ENCODE measurements at places on chromosomes 13 and 19. TPM values are rescaled to one million over a fixed set of nuclear protein-coding genes. Genes with fewer than 3 reads are reported as not detected.

DNA sequence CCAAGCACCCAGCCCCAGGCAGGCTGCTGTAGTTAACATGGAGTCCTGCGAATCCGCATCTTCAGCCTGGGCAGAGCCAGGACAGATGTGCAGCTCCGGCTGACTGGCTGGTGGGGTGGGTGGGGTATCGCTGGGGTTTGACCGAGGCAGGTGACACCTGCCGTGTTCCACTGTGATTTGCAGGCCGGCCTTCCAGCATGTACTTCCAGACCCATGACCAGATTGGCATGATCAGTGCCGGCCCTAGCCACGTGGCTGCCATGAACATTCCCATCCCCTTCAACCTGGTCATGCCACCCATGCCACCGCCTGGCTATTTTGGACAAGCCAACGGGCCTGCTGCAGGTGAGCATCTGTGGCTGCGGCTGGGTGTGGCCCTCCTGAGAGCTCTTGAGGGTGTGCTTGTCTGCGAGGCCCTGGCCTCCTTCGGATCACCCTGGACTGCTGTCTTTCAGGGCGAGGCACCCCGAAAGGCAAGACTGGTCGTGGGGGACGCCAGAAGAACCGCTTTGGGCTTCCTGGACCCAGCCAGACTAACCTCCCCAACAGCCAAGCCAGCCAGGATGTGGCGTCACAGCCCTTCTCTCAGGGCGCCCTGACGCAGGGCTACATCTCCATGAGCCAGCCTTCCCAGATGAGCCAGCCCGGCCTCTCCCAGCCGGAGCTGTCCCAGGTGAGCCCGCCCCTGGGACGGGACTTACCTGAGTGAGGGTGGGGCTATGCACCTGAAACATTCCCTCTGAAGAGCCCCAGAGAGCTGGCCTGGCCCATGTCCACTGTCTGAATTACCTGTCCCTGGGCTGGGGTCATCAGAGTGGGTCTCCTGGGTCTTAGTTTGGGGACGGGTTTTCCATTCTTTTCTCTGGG, 30.6 kb downstream of the CERS1 start:
- DNase-seq = no peak

DNA sequence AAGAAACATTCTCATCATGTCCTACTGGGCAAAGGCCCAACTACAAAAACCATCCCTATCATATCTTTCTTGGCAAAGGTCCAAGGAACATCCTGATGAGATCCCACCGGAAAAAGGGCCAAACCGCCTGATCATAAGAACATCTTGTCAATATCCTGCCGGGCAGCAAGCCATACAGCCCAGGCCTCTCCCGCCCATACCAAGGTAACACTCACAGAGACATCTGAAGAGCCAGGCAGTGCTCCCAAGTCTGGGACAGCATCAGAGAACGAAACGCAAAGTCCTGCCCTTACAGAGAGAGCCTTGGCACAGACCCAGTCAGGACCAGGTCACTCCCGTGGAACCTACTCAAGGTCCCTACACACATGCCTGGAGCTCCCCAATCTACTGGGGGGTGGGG, 18.5 kb upstream of the ZNF331 start:
- no peak for DNase-seq

DNA sequence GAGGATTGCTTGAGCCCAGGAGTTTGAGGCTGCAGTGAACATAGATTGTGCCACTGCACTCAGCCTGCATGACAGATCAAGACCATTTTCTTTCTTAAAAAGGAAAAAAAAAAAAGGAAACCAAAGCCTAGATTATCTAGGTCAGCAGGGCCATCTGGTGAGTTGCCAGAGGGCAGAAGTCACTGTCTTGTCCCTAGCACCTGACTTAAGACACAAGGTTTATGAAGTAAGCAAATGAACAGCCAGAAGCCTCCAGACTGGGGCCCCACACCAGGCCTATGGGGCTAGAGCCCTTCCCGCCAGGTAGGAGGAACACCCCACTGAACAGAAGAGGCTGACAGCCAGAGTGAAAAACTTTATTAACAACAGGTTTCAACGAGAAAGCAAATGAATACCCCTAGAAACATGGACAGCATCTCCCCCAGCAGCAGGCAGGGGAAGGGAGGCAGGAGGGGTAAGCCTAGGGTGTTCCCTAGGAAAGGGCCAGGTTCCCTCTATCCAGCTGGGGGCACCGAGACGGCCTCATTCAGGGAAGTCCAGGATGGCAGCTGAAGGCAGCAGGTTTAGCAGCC, 1.2 kb downstream of the WDR83 start:
- DNase-seq = no peak

GRCh38 chr13:111177081-111177711, 62.1 kb downstream of the ARHGEF7 start:
- peak; percentile 64 for DNase-seq

- DNase-seq = no peak
Observed at GRCh38 chr13:75785130-75785529, 149.0 kb downstream of the LMO7 start.

- DNase-seq = peak; percentile 50
Observed at GRCh38 chr13:99307648-99308339, 595 bp upstream of the GPR183 start.

- DNase-seq = no peak
Observed at GRCh38 chr13:95292622-95293021, 8.6 kb downstream of the ABCC4 start.

DNA sequence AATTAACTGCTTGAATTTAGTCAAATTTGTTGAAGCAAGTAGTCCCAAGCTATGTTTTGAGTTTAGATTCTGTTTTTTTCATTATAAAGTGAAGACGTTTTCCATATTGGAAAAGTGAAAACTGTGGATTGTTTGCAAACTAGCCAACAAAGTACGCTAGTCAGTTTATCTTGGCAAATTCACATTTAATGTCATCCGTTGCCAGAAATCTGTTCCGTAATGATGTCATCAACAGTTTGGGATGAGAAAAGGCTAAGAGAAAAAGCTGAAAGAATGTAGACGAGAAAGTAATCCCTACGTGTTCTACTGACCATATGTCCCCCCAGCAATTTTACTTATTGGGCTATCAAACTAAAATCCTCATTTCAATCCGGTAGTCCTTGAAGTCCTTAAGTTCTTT, 419.6 kb downstream of the GPC6 start:
- DNase-seq = no peak

DNA sequence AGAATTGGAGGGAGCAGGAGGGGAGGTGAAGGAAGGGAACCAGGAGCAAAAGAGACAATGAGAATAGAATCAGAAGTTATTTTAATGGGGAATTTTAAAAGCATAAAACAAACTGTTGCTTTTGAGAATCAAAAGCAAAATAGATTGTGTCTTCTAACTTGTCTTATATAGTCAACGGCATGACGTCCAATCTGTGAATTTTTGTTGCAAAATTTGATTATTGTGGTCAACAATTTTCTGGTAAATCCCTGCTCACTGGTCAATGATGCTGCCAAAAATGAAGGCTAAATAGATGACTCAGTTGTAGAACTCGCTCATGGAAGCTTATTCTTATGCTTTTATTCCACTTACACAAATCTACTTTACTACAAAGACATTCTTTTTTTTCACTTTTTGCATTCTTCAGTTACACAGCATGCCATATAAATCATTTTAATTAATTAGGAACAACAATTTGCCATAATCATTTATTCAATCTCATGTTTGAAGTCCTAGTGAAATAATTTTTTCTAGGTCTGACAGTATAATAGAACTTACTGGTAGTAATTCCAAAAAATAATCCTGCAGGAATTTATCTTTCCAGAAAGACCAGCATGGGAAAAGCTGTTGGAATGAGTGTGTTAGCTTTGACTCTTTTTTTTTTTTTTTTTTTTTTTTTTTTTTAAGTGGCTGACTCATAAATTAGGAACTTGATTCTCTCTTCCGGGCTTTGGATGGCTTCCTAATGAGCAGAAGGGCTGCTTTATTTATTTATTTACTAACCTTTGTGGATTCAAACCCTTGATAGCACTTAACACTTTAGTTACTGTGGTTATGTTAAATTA, 256.9 kb downstream of the SPRY2 start:
- no peak for DNase-seq

GRCh38 chr19:38089440-38089839, 134.6 kb downstream of the DPF1 start:
- DNase-seq = no peak

DNA sequence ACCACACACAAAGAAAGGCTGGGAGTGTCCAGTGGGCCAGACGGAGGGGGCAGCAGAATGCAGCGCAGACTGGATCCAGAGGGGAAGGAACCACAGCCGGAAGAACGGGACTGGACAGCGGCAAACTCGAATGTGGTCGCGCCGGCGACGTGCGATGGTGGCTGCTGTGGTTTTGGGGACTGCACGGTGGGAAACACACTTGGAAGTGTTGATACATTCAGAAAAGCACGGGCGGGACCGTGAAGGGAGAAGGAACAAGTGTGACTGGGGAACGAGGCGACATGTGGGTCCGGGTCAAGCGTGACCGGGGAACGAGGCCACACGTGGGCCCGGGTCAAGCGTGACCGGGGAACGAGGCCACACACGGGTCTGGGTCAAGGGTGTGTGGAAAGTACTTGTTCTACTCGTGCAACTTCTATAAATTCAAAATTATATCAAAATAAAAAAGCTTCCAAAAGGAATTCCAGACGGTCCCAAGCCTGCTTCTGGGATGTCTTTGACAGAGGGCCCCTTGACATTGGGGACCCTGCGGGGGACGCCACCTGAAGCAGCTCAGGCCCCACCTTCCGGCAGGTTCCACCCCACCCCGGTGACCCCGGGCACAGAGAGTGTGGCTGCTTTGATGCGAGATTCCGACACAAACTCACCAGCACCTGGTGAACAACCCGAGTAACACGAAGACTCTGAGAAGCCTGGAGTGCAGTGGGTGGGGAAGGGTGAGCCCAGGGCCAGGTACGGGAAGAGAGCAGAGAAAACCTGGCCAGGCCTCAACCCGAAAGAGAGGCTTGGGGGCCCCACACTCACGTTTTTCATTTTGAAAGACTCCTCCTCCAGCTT, 25.1 kb upstream of the C13orf46 start:
- no peak for DNase-seq

DNA sequence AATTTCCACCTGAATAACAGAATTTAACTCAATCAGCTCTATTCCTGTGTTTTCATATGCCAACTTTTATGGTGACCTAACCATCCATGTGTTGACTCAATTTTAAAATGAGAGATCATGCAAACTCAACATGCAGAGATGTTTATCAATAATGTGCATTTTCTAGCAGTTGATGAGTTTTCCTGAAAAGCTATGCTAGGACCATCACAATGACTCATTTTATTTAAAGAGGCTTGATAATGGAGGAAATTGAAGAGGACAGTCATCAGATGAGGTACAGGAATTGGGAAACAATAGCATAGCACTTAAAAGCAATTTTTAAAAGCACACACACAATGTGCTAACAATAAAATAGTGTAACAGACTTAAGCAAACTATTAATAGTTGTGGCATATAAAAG, 127.1 kb downstream of the VWA8 start:
- no peak for DNase-seq

DNA sequence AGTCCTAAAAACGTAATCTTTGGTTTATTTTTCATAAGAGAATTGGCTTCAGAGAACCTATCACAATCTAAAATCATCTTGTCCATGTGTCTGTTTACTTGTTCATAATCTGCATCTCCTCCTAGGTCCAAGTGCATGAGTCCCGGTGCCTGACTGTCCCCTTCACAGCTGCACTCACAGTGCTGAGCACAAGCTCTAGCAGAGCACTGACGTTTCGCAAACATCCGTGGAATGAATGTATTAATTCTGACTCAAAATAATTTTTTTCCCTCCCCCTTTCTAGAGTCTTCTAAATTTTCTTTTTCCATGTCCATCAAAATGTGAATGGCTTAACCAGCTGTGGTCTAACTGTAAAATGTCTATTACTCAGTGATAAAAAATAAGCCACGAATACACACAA, 245.5 kb upstream of the TSHZ3 start:
- DNase-seq = no peak

DNA sequence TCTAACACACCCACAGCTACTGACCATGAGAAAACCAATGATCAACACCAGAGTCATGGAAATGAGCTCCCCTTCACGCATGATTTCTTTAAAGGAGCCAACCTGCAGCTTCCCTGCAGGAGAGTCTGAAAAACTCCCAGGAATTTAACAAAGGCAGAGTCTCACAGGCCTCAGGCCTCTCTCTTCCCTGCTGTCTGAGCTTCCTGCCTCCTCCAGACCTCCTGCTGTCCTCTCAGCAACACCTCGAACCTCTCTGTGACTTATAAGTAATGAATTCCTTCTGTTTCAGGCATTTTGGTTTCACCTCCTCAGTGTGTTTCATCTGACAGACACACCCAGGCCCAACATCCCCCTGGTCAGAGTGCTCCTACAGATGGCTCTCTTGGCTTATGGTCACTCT, 1044.4 kb downstream of the UQCRFS1 start:
- DNase-seq = no peak

- no peak for DNase-seq
Observed at GRCh38 chr13:90400372-90400771, 947.1 kb upstream of the MIR17HG start.

DNA sequence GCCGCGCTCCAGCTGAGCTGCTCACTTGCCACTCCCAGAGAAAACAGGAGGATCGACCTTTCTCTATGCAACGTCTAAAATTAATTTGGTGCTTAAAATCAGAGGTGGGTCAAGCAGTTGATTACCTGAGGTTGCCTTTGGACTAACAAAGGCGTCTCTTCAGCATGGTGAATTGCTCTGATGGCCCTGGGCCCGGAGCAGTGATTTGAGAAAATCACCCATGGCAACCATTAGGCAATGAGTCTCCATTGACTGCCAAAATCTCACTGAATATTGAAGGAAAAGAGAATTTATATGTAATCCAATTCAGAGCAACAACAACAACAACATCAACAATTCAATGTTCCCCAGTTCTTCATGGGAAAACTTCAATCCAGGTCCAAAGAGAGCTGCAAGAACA, 61.8 kb downstream of the IRS2 start:
- no peak for DNase-seq

DNA sequence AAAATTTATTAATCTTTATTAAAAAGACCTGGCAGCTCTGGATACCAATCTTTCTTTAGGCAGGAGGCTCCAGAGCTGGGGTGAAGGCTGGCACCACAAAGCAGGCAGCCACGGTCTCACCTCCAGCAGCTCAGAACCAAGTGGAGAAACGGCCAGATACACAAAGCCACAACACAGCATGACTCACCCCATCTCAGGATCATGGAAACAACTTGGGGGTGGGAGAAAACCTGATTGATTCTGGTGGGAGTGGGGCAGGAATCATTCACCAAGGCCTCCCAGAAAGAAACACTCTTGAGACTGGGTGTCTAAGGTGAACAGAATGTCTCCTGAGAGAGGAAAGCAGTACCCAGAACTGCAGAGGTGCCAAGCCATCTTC, 64.2 kb downstream of the CRYL1 start:
- no peak for DNase-seq

ZNF726 gene
- not detected for total RNA-seq

ZNF490 gene
- 4.1 TPM for total RNA-seq

GPC6 gene
- 1.6 TPM for total RNA-seq

PDX1 gene
- total RNA-seq = not detected

CGB1 gene
- not detected for total RNA-seq

FGF14 gene
- 2.3 TPM for total RNA-seq

RNF225 gene
- not detected for total RNA-seq

SIGLEC5 gene
- 0.57 TPM for total RNA-seq

F10 gene
- total RNA-seq = 10.2 TPM

CDX2 gene
- 151 TPM for total RNA-seq
